Activated T-cell treated with anti-CD3 and anti-CD28 coated beads, Interleukin-2, amount 50 U/mL, for 72 hours (primary cell): ENCODE measurements at places on chromosomes 1 and 21.

DNA sequence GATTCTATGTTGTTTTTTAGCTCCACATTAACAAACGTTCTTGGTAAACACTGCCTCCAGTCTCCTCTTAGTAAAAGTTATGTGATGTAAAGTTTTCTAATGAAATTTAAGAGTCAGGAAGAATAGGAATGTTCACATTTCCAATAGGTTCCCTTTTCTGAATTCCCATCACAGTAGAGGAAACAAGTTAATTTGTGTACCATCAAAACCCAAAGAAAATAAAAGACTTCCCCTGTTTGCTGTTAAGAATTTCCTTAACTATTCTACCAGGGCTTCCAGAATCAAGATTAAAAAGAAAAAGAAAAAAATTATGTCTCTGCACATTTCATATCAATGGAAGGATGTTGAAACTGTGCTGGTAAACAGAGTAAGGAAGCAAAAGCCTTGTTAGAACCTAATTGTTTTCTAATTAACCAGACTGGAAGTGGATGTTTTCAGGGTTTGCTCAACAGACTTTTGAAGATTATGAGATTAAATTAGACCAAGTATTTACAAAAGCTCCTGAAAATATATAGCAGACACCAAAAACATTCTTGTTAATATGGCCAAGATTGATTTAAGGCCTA lies 43.4 kb upstream of the PALMD start:
- H3K4me1 ChIP-seq = no peaks in the 10 kb centered on the region
- no peak overlapping the region for H3K27ac ChIP-seq
- H3K27me3 ChIP-seq = no peaks in the 10 kb centered on the region
- no peak overlapping the region for H3K4me3 ChIP-seq
- H3K36me3 ChIP-seq = no peaks in the 10 kb centered on the region
- no peak for DNase-seq

- H3K36me3 ChIP-seq = peaks cover 8% of the 10 kb centered on the region
- no peaks in the 10 kb centered on the region for H3K27me3 ChIP-seq
- peak overlapping the region; percentile 88 for H3K4me3 ChIP-seq
- H3K4me1 ChIP-seq = peaks cover 79% of the 10 kb centered on the region
Observed at GRCh38 chr1:9654834-9655723, 3.5 kb downstream of the PIK3CD start.

DNA sequence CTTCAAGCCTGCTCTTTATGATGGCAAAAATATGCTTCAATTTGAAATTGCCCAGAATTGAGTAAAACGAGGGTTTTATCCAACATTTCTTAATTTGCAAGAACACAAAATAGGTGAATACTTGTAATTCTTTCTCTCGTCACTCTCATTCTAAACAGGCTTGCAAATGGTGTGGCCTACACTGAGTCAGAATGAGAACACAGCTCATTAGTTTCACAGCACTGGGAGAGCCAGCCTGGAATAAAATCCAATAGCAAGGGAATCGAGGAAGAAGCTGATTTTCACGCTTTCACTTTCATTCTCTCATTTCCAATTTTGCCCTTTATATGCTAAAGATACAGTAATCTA lies 537.5 kb downstream of the LTN1 start:
- H3K4me1 ChIP-seq = no peaks in the 10 kb centered on the region
- peaks cover under 1% of the 10 kb centered on the region for H3K27me3 ChIP-seq
- no peak overlapping the region for H3K4me3 ChIP-seq
- no peak overlapping the region for H3K27ac ChIP-seq

DNA sequence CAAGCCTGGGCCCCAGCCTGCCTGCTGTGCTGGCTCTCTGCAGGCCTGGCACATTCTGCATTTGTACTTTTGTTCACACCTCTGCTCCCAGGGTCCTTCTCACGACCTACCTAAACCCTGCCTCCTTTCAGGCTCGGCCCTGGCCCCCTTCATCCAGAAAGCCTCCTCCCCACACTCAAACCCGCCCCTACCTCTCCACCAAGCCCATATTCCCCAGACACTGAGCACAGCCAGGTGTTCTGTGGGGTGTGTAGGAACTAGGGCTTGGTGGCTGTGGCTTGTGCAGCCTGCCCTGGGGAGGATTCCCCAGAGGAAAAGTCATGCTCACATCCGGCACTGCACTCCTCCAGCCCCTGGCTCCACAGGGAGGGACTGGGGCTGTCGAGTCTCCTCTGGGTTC lies 8.2 kb upstream of the MIXL1 start:
- H3K27me3 ChIP-seq = peaks cover 6% of the 10 kb centered on the region
- H3K4me3 ChIP-seq = no peak overlapping the region
- H3K27ac ChIP-seq = no peak overlapping the region
- H3K4me1 ChIP-seq = no peaks in the 10 kb centered on the region
- no peak for DNase-seq

GRCh38 chr1:98669355-98670296 lies 8.1 kb downstream of the SNX7 start:
- H3K27me3 ChIP-seq = peaks cover 4% of the 10 kb centered on the region
- no peak overlapping the region for H3K27ac ChIP-seq
- no peaks in the 10 kb centered on the region for H3K4me1 ChIP-seq
- no peak overlapping the region for H3K4me3 ChIP-seq
- no peak for DNase-seq
- no peaks in the 10 kb centered on the region for H3K36me3 ChIP-seq

GRCh38 chr1:65079941-65080340 lies 68.1 kb upstream of the AK4 start:
- DNase-seq = no peak
- H3K36me3 ChIP-seq = no peaks in the 10 kb centered on the region
- H3K27me3 ChIP-seq = no peaks in the 10 kb centered on the region
- no peak overlapping the region for H3K4me3 ChIP-seq
- H3K27ac ChIP-seq = no peak overlapping the region
- peaks cover 13% of the 10 kb centered on the region for H3K4me1 ChIP-seq

DNA sequence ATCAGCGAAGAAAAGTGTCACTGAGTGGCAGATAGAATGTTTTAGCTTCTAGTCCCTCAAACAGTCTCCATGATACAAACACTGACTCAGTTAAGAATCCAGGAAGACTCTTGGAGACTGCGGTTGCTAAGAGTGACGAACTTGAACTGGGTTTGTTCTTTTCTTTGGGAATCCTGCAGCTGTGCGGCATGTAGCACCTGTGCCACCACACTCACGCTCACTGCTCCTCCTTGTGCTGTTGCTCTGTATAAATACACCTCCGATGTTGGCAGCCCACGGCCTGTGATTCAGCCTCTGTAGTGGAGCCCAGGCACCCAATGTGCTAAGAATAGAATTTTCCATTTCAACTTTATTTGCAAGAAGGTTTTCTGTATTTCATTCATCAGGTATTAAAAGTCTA lies 5.5 kb upstream of the PPIE start:
- H3K4me1 ChIP-seq = peaks cover 52% of the 10 kb centered on the region
- no peak for DNase-seq
- H3K27ac ChIP-seq = no peak overlapping the region

- H3K27me3 ChIP-seq = no peaks in the 10 kb centered on the region
- no peak overlapping the region for H3K4me3 ChIP-seq
- DNase-seq = no peak
- H3K36me3 ChIP-seq = no peaks in the 10 kb centered on the region
Observed at GRCh38 chr21:16633831-16634459, 878.9 kb upstream of the CXADR start.

DNA sequence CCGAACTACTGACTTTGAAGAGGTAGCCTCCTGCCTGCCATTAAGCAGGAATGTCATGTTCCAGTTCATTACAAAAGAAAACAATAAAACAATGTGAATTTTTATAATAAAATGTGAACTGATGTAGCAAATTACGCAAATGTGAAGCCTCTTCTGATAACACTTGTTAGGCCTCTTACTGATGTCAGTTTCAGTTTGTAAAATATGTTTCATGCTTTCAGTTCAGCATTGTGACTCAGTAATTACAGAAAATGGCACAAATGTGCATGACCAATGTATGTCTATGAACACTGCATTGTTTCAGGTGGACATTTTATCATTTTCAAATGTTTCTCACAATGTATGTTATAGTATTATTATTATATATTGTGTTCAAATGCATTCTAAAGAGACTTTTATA lies 159.8 kb upstream of the SGIP1 start:
- no peak for DNase-seq
- H3K4me3 ChIP-seq = peak overlapping the region; percentile 64
- H3K27ac ChIP-seq = peak overlapping the region; percentile 90
- peaks cover 90% of the 10 kb centered on the region for H3K4me1 ChIP-seq
- H3K36me3 ChIP-seq = peaks cover 21% of the 10 kb centered on the region
- H3K27me3 ChIP-seq = no peaks in the 10 kb centered on the region

DNA sequence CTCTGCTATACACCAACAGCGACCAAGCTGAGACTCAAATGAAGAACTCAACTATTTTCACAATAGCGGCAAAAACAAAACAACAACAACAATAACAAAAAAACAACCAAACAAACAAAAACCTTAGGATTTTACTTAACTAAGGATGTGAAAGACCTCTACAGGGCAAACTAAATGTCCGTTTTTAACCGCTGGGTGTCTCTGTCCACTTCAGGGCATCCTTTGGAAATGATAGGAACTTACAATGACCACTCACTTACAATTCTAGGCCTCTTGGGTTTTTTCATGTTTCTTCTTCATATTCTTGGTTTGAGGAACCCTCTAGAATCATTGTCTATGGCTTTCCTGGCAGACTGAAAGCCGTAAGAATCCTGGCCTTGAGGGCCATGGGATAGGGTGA lies 134.0 kb upstream of the FAM78B start:
- no peaks in the 10 kb centered on the region for H3K36me3 ChIP-seq
- no peak for DNase-seq
- H3K4me3 ChIP-seq = no peak overlapping the region
- H3K27me3 ChIP-seq = no peaks in the 10 kb centered on the region
- H3K27ac ChIP-seq = no peak overlapping the region

DNA sequence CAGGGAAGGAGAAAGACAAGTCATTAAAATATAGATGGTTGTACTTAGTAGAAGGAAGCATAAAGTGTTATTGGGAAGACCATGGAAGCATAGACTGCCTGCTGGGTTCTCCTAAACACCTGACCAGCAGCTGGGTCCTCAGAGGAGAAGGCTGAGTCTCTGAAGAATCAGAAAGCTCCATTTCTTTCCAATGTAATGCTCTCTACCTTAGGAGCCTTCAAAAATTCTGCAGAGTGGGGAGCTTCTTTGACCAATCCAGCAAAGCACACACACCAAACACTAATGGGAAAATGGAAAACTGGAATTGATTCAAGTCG lies 21.1 kb upstream of the BCL10 start:
- peak overlapping the region; percentile 95 for H3K27ac ChIP-seq
- no peak for DNase-seq
- peaks cover 48% of the 10 kb centered on the region for H3K27me3 ChIP-seq
- peaks cover 37% of the 10 kb centered on the region for H3K4me1 ChIP-seq
- peaks cover 2% of the 10 kb centered on the region for H3K36me3 ChIP-seq

DNA sequence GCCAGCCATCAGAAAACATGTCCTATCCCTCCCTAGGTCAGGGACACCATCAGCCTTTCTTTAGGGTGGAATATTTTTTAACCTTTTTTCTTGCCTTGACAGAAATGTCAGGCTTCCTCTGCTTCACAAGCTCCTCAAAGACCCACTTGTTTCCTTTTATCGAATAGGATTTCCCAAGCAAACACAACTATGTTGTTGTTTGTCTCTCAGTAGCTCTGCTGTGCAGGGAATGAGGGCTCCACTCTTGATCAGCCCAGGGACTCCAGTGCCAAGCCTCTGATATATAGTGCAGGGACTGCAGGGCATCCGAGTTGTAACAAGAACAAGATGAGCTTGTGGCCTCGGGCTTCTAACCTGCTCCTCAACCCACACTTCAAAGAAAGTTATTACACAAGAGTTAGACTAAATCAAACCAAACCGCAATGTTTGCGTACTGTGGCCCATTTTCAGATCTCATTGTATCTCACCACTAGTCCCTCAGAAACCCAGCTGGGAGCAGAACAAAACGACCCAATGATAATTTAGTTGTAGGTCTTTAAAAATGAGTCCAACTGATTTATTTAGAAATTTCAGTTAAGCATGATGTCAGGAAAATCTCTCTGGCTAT lies 108.1 kb downstream of the ATG4C start:
- H3K27me3 ChIP-seq = peaks cover 28% of the 10 kb centered on the region
- no peaks in the 10 kb centered on the region for H3K4me1 ChIP-seq
- no peak overlapping the region for H3K4me3 ChIP-seq
- H3K27ac ChIP-seq = no peak overlapping the region

DNA sequence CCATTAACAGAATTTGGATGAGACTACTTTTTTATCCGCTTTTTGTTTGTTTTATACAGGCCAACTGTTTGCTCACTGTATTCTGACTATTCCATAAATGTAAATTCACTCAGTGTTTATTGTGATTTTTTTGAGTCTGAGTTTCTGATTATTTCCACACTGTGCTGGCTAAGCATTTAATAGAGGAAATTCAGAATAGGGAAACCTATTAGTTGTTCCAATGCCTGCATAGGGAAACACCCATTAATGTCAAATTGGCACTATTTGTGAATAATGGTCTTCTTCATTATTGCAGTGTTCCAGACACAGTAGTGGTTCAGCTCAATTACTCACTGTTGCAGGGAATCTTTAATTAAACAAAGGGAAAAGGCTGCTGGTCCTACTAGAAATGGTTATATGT lies 174.7 kb upstream of the SGIP1 start:
- H3K27ac ChIP-seq = peak overlapping the region; percentile 27
- no peak for DNase-seq
- no peak overlapping the region for H3K4me3 ChIP-seq
- H3K36me3 ChIP-seq = peaks cover 17% of the 10 kb centered on the region
- no peaks in the 10 kb centered on the region for H3K27me3 ChIP-seq

DNA sequence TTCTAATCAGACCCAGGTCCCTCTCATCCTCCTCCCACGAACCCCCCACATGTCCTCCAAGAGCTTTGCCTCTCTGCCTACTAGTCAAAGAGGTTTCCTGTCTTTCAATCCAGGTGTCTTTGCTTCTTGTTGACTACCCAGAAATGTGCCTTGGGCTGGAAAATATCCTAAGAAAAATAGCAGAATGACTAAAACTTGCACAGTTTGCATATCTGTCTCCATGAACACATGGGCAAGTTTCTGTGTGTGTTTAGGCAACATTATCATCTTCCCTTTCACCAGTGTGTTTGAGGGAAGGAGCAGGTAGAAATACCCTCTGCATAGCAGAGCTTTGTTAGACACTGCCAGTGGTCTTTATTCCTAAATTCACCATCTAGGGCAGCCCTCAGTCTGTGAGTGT lies 1.5 kb downstream of the C1orf116 start:
- no peak overlapping the region for H3K4me3 ChIP-seq
- H3K27me3 ChIP-seq = peaks cover 53% of the 10 kb centered on the region
- no peaks in the 10 kb centered on the region for H3K4me1 ChIP-seq
- no peak for DNase-seq
